ELR (cell line): ENCODE measurements at places on chromosomes 16 and 17.

GRCh38 chr16:2404099-2404498, 25.1 kb upstream of the CCNF start:
- no peak for DNase-seq

- no peak for DNase-seq
Measured at GRCh38 chr17:78454346-78454745, 75.9 kb downstream of the PGS1 start.

DNA sequence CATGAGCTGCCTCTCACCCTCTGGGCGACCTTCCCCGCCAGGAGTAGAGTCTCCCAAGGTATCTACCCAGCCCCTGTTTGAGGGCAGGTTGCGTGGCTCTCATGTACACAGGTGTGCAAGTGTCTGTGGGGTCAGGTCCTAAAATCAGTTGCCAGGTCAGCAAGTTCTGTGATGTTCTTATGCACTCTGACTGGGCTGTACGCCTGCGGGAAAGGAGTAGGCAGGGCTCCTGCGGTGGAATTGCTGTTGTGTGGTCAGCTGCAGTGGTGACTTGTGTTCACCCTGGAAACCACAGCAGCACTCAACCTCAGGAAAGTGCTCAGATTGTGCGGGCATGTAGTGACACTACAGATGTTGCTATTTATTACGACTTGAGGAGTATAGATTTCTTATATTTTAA, 19.4 kb downstream of the NARF start:
- no peak for DNase-seq

DNA sequence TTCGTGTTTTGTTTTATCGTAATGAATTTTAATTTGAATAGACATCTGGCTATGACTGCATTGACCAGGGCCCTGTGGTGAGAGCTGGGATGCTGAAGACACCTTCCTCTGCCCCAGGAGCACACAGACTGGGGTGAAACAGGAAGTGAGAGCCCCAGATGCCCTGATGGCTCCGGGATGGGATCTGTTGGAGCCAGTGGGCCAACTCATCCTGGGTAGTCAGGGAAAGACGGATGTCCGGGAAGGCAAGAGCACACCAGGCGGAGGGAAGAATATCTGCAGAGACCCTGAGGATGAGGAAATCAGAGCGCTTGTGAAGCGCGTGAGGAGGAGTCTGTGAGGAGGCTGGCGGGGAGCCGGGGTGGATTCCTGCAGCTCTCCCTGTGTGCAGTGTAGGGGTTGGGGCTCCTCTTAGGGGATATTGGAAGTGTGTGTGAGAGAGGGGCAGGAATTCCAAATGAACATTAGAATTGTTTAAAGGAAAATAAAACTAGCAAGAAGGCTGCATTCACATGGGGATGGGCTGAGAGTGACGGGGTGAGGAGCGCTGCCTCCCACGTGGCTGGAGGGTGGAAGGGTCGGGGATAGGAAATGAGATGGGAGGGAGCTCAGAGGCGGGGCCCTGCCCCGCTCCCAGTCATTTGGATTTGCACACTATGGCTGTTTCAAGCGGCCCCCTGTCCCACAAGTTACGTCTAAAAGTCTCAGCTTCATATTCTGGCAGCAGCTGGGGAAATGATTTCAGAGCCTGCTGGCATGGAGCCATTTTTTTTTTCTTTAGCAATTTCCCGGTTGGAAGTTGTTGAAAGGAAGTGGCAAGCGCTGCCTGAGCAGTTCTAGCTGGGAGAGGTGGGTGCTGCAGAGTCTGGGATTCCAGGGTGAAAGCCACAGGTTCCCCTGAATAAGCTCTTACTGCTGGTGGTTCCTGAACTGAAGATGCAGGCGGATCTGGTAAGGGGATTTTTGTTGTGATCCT, 71.2 kb upstream of the LGALS9 start:
- peak; percentile 70 for DNase-seq

GRCh38 chr16:85622683-85623082, 9.6 kb downstream of the GSE1 start:
- no peak for DNase-seq

- DNase-seq: no peak
Measured at GRCh38 chr17:63694950-63695773, 4.8 kb downstream of the LIMD2 start.

- DNase-seq: no peak
Measured at GRCh38 chr16:50334106-50334975, 34.4 kb downstream of the BRD7 start.

- DNase-seq: no peak
Measured at GRCh38 chr17:16478649-16479048, 13.3 kb downstream of the LRRC75A start.

GRCh38 chr17:76408037-76408849, 23.8 kb downstream of the SPHK1 start:
- peak; percentile 77 for DNase-seq

DNA sequence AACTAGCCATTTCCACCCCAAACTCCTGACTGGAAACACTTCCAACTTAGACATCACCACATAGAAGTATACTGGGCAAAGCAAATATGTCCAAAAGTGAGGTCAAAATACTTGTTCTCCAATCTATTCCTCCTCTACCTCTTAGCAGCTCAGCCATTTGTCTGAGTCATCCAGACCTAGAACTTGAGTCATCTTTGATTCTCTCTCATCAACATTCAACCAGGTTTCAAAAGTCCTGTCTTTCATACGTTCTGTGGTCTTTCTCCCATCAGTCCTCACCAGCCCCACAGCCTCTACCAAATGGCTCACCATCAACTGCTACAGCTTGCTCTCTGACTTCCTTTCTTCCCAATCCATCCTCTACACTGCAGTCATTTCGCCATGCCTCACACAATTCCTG, 6.8 kb downstream of the ANKFY1 start:
- DNase-seq: peak; percentile 51

DNA sequence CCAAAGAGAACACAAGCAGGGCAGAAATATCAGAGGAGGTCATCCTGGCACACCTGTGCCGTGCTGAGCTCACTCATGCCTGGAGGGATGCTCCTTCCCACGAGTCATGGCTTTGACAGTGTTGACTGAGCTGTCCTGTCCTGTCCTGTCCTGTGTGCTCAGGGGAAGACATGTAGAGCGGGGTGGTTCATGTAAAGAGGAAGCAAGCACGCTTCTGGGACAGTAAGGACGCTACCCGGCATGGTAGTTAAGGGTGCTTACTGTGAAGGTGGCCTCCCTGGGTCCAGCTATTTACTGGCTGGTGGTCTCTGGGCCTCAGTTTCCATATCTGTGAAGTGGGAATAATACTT, 398 bp downstream of the LGALS9 start:
- no peak for DNase-seq

- DNase-seq: no peak
Measured at GRCh38 chr17:81277946-81278693, 17.0 kb downstream of the SLC38A10 start.

DNA sequence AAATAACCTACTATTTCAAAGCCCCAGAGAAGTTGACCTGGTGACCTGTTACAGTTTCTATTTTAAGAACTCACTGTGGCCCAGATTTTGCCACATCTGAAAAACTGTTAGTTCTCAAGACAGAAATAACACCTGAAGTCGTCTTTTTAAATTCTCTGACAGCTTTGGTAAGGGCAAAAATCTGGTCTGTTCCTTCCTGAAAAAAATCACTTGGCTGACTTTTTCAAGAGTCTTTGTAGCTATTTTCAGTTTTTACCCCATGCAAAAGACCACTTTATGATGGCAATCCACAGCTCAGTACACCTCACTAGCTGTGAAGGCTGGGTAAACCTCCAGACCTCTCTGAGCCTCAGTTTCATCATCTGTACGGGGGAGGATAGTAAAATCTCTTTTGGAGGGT, 60.7 kb upstream of the SREBF1 start:
- no peak for DNase-seq

GRCh38 chr17:61754124-61754523, 109.2 kb downstream of the BRIP1 start:
- DNase-seq: no peak

DNA sequence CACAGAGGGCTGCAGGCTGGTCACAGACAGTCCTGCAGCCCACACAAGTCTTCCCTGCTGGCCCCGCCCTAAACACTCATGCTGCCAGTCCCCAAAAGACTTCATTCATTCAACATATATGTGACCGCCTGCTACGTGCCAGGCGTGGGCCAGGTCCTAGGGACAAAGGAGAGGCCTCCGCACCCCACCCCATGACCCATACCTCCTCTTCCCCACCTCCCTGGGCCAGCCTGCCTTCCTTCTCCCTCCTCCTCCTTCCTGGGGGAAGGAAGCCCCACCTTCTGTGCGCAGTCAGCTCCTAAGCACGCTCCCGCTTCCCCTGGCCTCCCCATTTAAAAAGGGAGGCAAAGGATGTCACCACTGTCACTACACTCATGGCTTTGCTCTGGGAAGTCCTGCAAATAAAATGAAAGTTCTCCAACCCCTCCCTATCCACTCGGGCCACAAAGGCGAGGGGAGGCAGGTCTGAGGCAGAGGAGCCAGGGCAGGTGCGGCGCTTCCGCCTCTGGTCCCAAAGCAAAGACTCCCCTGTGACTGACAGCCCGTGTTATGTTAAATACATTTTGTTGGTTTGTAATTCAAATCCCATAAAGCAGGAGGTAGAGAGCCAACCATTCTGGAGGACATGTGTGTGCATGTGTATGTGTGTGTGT, 9.0 kb downstream of the DNAAF8 start:
- no peak for DNase-seq

DNA sequence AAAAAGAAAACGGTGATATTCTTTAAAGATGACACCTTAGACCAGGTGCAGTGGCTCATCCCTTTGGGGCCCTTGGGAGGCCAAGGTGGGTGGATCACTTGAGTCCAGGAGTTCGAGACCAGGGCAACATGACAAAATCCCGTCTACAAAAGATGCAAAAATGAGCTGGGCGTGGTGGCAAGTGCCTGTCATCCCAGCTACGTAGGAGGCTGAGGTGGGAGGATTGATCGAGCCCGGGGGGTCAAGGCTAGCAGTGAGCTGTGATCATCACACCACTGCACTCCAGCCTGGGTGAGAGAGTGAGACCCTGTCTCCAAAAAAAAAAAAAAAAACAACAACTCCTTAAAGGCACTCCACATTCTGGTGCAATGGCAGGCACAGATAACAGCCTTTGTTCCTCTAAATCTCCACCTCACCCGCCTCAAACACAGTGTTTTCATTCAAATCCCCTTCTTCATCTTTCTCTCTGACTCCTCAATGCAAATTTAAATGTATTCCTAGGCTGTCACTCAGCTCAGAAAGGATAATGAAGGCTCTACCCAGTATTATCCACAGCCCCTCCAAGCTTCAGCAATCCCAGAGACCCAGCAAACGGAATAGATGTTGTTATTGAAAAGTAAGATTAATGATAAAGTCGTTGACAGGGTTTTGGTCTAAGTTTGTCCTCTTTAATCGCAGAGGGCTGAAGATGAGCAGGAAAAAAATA, 56.2 kb upstream of the CACNG5 start:
- DNase-seq: no peak

GRCh38 chr17:62996221-62996620, 30.2 kb downstream of the TANC2 start:
- DNase-seq: no peak

GRCh38 chr17:58802188-58802587, 46.5 kb downstream of the PPM1E start:
- DNase-seq: no peak

GRCh38 chr17:39170558-39170957, 4.6 kb upstream of the ARL5C start:
- no peak for DNase-seq

GRCh38 chr17:7407485-7408251, at the start of gene NLGN2:
NLGN2 (plus strand) TSS chr17:7407845; CDS start chr17:7408256, 411 bp downstream.
- DNase-seq: no peak

DNA sequence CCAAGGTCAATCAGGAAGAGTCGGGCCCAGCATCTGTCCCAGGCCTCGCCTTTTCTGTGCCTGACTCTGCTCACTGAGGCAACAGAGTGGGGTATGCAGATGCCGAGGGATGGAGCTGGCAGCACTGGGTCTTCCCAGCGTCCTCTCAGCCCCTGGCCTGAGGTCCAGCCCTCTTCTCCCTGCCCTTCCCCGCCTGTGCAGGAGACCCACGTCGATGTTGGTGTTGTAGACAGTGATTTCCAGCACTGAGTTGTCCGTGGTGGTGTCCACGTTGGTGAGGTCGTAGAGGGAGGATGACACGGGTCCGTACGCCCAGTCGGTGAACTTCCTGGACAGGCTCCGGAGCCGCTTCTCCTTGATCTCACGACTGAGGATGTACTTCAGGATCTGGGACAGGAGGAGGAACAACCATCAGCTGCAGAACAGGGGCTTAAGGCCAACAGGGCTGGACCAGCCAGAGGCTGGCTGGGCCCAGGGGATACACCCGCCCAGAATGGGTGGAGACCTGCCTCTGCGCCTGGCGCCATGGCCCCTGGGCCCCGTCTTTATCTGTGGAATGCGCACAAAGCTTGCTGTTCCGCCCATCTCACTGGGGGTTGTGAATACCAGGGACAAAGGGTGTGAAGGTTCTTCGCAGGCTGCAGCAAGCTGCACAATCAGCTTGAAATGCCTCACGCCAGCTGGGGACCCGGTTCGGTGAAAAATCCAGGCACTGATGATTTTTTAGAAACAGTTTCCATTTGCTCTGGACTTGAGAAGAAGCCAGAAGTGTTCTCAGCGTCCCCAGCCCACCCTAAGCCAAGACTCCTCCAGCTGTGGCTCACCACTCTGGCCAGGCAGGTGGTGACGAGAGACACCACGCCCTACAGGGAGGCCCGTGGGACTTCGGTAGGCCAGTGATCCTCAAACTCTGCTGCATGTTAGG, 27.5 kb downstream of the TRPV3 start:
- no peak for DNase-seq
